ENCODE measurements at places on chromosomes 3 and 15.

DNA sequence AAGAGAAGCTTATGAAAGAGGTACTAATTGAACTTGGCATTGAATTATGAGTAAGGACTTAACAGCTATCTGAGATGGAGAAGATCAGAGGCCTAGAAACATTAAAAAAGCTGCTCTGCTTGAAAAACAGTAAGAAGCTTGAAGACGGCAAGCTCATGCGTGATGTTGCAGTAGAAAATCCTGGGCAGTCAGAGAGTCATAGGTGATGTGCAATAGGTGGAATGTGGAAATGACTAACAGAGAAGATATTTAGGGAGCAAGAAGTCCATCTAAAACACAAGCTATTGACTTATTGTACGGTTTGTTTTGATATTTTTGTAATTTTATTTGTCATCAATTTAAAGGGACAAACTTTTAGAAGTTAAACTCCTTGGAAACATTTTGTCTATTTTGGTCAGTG, 1101.4 kb downstream of the ROBO2 start:
- DNase-seq, result peak; percentile 5

DNA sequence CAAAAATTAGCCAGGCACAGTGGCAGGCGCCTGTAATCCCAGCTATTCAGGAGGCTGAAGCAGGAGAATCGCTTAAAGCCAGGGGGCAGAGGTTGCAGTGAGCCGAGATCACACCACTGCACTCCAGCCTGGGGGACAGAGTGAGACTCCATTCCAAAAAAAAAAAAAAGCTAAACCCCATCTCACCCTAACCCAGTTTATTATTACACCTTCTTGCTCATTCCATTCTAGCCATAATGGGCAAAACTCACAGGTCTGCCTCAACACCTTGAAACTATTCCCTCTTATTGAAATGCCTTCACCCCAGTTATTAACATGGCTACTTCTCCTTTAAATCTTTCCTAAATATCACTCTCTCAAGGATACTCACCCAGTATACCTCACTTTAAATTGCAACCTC, 4.1 kb downstream of the SETD2 start:
- no peak for DNase-seq

GRCh38 chr3:120516136-120516535, 65.3 kb upstream of the FSTL1 start:
- DNase-seq, result no peak

- DNase-seq, result no peak
Observed at GRCh38 chr3:26437678-26438077, 184.9 kb upstream of the LRRC3B start.

GRCh38 chr3:16828815-16829214, 55.9 kb upstream of the PLCL2 start:
- peak; percentile 66 for DNase-seq

DNA sequence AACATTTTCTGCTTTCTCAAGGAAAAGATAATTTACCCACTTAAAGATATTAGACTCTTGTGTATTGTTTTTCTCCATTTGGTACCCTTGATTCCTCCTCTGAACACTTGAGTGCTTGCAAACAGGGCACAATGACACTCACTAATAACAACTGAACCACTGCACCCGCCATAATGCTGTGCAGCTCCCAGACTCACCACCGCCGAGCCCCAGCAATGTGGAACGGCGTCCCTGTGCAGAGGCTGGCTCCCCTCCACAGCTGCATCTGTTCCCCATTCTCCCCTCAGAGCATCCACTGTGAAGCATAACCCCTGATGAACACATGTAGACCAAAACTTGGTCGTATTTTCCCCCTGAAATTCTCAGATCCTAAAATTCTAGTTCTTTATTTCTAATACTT, 276.2 kb upstream of the PLSCR5 start:
- DNase-seq, result no peak

DNA sequence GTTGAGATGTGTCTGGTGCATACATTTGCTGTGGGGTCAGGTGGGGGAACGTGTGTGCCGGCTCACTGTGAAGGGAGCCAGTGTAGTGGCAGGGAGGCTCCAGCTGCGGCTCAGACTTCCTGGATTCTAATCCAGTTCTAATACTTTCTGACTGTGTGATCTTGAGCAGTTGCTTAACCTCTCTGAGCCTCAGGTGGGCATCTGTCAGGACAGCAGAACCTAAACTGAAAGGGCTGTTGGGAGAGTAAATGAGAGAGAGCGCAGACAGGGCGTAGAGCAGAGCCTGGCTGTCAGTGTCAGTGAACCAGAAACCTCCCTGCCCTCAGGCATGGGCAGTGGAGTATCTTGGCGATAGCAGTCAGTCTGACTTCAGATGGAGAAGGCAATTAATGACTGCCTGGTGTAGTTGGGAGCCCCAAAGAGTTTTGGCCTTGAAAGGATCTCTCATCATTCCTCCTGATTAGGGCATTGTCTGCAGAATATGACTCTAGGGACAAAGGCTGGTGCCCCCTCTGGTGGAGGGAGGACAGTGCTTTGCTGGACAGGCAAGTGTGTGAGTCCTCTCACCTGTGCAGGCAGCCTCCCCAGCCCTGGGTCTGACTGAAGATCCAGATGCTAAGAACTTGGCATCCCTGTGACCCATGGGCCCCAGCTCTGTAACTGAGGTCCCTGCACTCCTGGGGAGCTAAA, 9.6 kb downstream of the KBTBD13 start:
- DNase-seq, result no peak
